ENCODE measurements at places on chromosomes 1 and 21. TPM values are rescaled to one million over a fixed set of nuclear protein-coding genes. Genes with fewer than 3 reads are reported as not detected.

Gene GPR37L1
- total RNA-seq: 0.09 TPM

Gene C8B
- 1.9 TPM for total RNA-seq

Gene GPR157
- total RNA-seq: 10.0 TPM

Gene TIE1
- 133 TPM for total RNA-seq

Gene LCK
- total RNA-seq: 8.9 TPM

Gene PTGER3
- 1.7 TPM for total RNA-seq

Gene BTBD19
- total RNA-seq: 20.0 TPM

Gene PAPPA2
- 0.55 TPM for total RNA-seq

Gene PSMG1
- total RNA-seq: 17.9 TPM

DNA sequence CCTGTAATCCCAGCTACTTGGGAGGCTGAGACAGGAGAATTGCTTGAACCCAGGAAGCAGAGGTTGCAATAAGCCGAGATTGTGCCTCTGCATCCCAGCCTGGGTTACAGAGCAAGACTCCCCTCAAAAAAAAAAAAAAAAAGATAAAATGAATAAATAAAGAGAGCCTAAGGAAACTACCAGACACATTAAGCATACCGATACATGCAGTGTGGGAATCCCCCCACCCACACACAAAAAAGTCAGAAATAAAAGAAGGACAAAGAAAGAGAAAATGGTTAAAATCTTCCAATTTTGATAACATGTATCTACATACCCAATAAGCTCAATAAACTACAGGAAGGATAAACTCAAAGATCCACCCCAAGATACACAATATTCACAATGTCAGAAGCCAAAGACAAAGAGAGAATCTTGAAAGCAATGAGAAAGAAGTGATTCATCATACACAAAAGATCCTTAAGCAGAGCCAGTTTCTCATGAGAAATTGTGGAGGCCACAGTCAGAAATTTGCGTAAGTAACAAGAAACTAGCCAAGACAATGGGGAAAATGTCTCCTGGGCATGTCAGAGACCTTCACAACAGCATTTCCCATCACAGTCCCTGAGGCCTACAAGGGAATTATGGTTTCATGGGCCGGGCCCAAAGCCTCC is 1197.0 kb downstream of the AMY1C start:
- no peak for DNase-seq

DNA sequence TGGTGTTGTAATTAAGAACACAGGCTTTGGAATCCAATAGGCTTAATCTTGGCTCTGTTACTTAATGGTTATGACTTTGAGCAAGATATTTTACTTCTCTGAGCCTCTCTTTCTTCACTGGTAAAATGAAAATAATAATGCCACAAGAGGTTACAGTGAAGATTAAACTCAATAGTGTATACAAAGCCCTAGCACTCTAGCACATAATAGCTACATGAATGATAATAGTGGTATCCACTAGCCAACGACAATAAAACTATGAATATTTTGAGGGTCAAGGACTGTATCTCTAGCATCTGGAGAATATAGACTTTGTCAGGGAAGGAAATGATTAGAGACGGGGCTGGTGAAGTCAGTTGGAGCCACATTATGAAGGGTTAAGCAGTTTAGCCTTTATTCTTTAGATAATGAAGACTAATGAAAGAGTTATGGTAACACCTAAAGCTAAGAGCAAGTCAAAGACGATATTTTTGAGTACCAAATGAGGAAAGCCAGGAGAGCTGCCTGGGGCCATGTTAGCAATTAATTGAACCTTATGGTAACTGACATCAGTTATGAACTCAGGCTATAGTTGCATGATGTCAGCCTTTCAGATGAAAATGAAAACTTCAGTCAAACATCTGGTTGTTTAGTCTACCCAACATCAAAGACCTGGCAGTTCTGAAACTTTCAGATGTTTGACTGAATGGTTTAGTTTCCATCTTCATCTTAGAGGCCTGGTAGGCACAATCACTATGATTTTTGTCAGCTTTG is 32.8 kb upstream of the RNF11 start:
- DNase-seq: no peak

GRCh38 chr21:32956061-32956656 is 69.6 kb upstream of the OLIG2 start:
- no peak for DNase-seq

GRCh38 chr1:67880056-67880601 is 46.9 kb upstream of the GNG12 start:
- DNase-seq: no peak

DNA sequence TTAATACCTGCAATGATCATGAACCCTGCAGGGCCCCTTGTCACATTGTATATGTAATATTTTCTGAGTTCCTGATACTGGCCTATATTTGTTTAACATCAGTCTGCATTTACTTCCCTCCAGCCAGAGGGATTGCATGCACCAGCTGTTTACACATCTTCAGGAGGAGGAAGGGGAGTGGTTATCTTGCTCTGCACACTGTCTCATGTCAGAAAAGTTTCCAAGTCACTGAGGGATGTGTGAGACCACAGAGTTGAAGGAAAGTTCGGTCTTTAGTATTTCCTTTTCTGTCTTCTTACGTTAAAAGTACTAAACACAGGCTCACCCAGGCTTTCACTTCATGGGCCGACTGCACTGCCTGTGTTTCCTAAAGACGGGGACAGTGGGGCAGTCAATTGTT is 574.1 kb downstream of the LMO4 start:
- DNase-seq: peak; percentile 87

DNA sequence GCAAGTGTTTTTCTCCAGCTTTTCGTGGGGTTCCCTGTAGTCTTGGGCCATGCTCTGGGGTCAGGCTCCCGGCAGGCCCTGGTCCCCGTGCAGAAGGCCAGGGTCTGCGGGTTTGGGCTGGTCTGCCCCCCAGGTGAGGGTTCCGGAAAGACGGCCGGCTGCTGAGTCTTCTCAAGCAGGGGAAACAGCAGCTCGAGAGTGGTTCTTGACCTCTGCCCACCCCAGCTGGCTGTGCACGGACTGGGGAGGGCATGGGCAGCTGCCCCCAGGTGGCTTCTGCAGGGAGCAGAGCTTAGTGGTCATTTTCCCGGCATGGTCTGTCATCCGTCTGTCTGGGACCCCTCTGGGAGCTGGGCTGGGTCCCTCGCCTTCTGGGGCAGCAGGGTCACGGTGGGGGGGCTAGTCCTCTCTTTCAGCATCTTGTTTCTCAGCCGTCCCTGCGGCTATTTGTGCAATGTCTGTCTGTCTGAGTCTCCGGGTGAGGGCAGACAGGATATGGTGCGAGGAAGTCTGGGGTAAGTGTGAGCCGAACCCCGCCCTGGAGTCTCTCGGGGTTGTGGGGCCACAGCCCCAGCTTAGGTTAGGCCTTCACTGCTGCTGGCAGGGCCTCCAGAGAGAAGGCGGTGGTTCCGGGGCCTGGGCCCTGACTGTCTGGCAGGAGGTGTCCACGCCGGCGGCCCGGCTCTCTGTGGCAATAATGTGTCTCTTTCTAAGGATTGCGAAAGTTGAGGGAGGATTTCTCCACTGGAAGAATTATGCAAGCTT is 6.1 kb downstream of the SKI start:
- DNase-seq: peak; percentile 93

DNA sequence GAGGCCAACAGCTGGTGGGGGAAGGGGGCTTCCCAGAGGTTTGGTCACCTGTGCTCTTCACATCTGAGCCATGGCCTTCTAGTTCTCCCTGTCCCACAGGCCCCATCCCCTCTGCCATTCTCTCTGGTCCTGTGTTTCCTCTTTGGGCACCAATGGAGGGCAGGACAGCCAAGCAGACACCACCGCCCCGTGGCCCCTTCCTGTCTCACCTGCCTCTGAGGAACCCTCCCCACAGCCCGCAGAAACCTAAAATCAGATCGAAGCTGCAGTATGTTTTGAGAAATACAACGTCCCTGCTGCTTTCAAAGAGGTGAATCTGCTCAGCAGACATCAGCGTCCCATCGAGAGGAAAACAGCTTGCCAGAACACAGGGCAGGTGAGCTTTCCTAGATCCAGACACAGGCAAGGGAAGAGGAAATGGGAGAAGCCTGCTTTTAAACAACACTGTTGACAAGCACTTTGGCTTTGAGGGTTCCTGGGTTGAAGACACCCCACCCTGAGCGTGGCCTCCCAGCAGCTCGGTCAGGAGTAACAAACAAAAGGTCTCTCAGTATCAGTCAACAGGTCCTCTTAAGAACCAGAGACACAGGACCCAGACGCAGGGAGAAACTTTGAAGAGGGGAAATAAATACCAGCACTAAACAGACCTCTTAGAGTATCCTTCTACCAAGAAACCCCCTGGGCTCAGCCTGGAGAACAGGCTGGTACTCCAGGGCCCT is 2.3 kb downstream of the PANK4 start:
- DNase-seq: no peak

DNA sequence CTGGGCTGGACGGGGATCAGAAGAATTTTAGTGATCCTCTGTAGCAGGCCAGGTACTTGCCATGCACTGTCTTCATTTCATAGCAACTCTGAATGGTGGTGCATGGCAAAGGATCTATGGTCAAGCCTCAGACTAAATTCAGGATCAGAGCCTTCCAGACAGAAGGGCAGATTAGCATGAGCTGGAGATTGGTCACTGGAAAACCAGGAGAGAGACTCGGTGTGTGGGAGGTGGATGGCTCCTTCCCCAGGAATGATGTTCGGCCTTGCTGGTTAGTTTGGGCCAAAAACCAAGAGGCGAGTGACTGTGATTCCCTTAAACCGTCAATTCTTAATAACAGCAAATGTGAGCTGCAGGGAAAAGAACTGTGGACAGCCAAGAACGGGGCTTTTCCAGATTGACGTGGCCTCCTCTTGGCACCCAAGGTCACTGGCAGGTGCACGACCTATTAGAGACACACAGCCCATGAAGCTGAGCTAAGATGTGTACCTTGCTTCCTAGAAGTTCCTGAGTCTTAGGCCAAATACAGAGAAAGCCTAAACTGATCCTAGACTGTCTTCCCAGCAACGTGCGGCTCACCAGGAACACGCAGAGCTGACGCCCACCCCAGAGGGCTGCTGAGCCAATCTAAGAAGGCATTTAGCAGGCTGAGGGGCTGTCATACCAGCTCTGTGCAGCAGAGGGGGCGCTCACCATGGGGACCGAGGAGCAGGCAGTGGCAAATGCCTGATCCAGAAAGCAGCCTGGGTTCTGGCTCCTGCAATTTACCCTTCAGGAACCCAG is 18.5 kb downstream of the ALDH4A1 start:
- DNase-seq: peak; percentile 72

GRCh38 chr1:70092526-70092925 is 112.9 kb downstream of the LRRC40 start:
- no peak for DNase-seq

GRCh38 chr1:26017606-26018005 is 4.0 kb upstream of the EXTL1 start:
- no peak for DNase-seq

GRCh38 chr1:196148367-196148970 is 459.8 kb downstream of the KCNT2 start:
- DNase-seq: peak; percentile 66

GRCh38 chr1:168892931-168893330 is 163.9 kb upstream of the DPT start:
- no peak for DNase-seq
